ENCODE measurements at places on chromosomes 4 and X.

- no peak for DNase-seq
These were observed 203.0 kb upstream of the GK2 start for GRCh38 chr4:79611026-79611425.

DNA sequence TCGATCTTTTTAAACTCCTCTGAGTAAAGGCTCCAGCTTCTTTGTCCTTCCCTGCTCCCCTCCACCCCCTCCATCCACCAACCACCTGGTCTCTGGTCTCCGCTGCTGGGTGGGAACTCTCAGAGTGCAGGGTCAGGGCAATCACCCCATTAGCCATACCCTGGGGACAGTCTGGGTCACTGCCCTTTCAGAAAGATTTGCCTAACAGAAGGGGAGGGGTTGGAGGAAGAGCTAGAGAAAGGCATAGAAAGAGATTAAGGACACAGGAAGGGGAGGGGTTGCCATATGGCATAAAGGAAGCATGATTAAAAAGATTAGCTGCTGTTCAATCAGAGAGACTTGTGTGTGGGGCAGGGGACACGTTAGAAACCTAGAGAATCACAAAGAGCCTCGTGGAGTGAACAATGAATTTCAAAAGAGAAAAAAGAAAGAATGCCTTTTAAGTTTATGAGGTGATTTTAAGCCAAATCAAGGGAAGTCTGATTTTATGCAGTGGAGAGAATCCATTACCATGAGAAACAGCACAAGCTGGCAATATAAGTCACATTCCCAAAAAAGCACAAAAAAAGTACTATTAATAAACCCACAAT, 115.5 kb upstream of the ACSL4 start:
- no peak for DNase-seq

GRCh38 chr4:5448221-5448620, 260.1 kb downstream of the EVC2 start:
- no peak for DNase-seq

DNA sequence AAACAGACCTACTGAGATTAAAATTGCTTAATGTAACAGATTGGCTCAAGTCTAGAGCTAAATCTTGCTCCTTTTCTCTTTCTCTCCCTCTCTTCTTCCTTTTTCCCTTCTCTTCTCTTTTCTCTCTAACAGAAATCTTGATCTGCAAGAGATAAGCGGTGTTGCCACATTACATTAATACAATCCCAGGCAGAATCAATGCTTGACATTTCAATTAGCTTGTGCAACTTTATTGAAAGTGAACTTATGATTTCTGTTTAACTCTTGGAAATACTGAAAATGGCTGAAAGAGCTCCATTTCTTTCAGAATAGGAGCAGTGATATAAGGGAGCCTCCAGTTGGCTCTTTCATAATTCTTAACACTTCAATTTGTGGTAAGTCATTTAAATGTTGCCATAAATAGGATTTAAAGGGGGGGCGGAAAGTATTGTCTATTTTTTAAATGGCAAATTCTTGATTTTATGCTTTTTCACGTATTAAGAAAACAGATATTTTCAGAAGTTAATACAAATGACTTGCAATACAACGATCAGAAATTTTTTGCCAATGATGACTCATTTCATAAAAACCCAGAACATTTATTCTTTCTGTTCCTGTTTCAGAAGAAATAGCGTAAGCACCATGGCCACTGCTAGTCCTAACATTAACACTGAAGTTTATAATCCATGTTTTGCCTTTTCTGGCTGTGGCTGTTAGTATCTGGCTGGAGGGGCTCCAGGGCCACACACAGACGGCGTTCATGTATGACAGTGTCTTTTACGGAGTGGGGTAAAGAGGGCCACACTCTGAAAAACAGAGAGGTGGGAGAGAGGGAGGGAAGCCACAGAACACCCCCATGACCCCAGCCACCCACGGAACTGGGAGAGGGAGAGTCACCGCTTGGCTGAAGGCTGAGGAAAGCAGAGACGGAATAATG, 115.7 kb upstream of the FAT1 start:
- DNase-seq = no peak

GRCh38 chrX:19372547-19373331, 29.0 kb downstream of the PDHA1 start:
- DNase-seq = no peak

GRCh38 chr4:176534566-176534965, 214.8 kb downstream of the SPCS3 start:
- DNase-seq = no peak

DNA sequence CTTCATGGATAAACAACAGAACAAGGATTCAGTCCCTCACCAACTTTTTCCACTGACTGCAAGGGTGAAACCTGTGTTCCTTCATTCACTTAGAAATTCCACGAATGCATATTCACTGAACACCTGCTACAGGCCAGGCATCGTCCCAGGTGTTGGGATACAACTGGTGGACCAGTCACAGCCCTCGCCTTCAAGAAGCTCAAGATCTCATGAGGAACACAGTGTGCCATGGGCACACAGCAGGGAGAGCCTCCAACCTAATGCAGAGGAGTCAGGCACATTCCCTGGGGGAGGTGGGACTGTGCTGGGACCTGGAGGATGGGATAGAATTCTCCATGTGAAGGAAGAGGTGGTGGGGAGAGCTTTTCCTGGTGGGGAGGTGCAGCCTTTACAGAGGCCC, 107.6 kb upstream of the PDLIM3 start:
- no peak for DNase-seq

GRCh38 chrX:115900425-115900824, 270.1 kb upstream of the AGTR2 start:
- DNase-seq = no peak
